Skin of body (tissue), 3 donors: ENCODE measurements at places on chromosomes 16 and 17. TPM values are rescaled to one million over a fixed set of nuclear protein-coding genes. Genes with fewer than 3 reads are reported as not detected.

- DNase-seq = no peak
Measured at GRCh38 chr17:45129426-45129939, 2.8 kb downstream of the PLCD3 start.

DNA sequence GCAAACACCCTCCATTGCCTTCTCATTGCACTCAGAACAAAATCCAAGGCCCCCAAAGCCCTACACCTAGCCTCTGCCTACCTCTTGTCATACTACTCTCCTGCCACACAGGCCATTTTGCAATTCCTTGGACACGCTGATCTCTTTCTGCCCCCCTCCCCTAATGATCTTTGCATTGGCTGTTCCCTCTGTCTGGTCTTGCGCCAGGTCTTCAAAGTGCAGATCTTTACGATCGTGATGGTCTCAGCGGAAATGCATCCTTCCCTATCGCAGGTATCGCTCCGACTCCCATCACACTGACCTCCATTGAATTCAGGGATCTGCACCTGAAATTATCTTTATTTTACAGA lies 777 bp upstream of the MOSMO start:
- no peak for DNase-seq

- no peak for DNase-seq
Measured at GRCh38 chr17:19265755-19266154, 28.6 kb downstream of the EPN2 start.

DNA sequence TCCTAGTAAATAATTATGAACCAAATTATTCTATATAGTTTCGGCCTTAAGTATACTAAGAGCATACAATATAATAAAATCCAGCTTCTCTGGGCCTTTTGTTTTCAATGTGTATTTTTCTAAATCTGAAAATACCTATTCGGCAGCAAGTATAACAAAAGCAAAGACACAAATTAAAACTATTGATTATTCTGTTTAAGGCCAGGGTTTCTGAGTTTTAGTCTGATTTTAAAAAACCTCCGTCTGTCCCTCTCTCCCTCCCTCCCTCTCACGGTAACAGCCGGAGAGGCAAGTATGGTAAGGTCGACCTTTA lies 1.5 kb downstream of the TOB1 start:
- DNase-seq = no peak

- DNase-seq = no peak
Measured at GRCh38 chr16:58464047-58464915, 35.7 kb upstream of the NDRG4 start.

DNA sequence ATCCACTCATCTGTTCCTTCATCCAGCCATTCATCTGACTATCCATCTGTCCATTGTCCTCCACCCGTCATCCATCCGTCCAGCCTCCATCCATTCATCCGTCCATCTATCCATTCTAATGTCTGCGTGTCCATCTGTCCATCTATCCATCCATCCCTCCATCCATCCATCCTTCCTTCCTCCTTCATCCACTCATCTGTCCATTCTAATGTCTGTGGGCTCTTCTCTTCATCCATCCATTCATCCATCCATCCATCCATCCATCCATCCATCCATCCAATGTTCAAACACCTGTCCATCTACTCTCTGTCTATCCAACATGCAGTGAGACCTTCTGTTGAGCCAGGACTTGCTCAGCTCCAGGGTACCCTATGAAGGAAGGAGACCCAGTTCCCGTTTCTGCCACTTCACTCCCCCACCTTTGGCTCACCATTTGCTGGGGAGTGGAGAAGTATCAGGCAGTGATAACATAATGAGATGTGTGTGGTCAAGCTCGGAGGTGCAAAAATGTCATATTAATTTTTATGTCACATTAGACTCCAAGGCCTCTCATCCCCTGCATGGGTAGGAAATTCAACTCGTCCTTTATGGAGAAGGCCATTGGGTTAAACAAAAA lies 36.5 kb upstream of the ADGRG1 start:
- DNase-seq = no peak

- no peak for DNase-seq
Measured at GRCh38 chr16:866252-866896, 65.8 kb upstream of the GNG13 start.

- no peak for DNase-seq
Measured at GRCh38 chr16:79253100-79253631, 347.4 kb downstream of the MAF start.

- DNase-seq = no peak
Measured at GRCh38 chr16:4915226-4915761, 21.7 kb downstream of the PPL start.

MYH2 gene
- 79.7 TPM for total RNA-seq

PRR35 gene
- not detected for total RNA-seq
